ENCODE measurements at places on chromosomes 5 and 9. TPM values are rescaled to one million over a fixed set of nuclear protein-coding genes. Genes with fewer than 3 reads are reported as not detected.

GRCh38 chr9:78218890-78219289, 17.0 kb upstream of the CEP78 start:
- H3K27ac ChIP-seq, result no peak overlapping the region
- no peak for DNase-seq
- H3K36me3 ChIP-seq, result no peaks in the 10 kb centered on the region
- no peaks in the 10 kb centered on the region for H3K27me3 ChIP-seq
- no peak overlapping the region for H3K4me3 ChIP-seq

The CNTLN gene
- total RNA-seq, result 0.10 TPM

DNA sequence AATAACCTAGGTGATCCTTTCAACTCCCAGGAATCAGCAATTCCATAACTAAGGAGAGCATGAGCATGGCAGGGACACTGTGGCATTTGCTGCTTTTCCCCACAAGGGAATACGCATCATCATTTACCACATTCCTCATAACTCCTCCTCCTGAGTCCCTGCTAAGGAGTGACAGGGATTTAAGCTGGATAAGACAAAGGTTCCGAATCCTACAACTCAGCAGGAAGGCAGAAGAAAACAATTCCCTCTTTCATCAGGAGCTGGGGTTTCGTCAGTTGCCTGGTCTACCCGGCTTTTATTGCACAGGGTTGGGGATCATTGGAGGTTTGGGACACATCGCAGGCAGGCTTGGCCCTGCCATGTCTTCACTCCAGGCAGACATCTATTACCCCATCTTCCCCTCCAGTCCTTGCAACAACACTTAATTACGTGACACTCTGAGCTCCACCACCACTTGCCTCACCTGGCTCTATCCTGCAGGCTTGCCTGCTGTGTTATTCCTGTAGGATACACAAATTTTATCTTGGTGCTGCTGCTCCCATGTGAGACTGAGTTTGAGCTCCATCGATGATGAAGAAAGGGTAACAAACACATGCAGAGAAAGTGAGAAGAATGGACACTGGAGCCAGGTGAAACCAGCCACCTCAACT, 563.0 kb upstream of the KLF4 start:
- H3K36me3 ChIP-seq, result no peaks in the 10 kb centered on the region
- DNase-seq, result no peak
- no peaks in the 10 kb centered on the region for H3K27me3 ChIP-seq
- H3K4me3 ChIP-seq, result no peak overlapping the region
- H3K27ac ChIP-seq, result no peak overlapping the region

The GABRA1 gene
- total RNA-seq, result not detected

Measured in activated naive CD4-positive, alpha-beta T cell treated with anti-CD3 and anti-CD28 coated beads for 36 hours (primary cell).